GM19239 (cell line): ENCODE measurements at places on chromosomes 1 and 21.

- no peak for DNase-seq
Measured at GRCh38 chr1:28751315-28752060, 14.7 kb downstream of the YTHDF2 start.

DNA sequence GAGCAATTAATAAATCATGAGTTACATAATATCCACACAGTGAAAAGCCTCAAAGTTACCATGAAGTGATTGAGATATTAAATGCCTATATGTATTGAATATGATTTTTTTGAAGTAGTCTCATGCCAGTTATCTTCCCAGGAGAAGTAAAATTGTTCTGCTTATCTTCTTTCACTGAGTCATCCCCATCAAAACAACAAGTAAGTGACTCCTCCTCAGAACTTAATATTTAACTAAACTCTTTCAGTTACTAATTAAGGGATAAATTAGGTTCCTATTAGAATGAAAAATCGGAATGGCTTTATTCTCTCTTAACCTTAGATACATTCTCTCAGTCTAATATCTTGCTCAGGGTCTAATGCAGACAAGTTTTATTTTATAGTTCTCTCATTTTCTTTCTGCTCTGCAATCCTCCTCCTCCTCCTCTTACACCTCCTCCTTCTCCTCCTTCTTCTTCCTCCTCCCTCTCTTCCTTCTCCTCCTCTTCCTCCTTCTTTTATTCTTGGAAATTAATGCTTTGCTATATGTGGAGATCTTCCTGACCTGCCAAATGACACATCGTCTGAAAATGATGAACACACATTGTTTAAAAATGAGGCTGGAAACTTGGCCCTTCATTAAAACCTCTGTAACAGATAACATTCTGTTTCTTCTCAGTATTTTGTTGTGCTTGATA, 110.9 kb downstream of the RUNX1 start:
- DNase-seq: no peak

DNA sequence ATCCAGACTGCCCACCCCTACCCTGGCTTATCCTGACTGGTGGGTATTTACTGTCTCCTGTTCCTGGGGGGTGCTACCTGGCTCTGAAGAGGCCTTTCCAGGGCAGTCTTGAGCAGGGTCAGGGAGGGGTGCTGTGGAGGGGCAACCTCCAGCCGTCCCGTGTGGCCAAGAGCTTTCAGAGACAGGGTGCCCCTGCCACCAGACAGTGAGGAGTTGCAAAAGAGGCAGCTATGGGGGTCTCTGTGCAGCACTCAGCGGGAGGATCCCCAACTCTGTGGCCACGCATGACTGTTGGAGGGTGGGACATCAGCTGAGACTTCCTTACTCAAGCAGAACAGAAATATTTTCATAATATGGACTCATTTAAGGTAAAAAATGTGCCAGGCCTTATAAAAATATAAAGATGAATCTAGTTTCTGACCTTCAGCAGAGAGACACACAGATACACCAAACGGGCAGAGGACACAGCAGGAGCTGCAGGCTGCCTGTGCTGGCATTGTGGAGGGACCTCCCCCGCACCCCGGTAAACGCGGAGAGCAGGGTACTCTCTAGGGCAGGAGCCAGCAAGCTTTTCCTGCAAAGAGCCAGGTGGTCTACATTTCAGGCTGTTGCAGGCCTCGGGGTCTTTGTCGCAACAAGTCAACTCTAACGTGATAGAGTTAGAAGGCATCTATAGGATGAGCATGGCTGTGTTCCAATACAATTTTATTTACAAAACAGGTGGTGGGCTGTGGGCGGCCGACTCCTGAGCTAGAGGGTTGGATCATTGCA, 252.6 kb downstream of the RHOU start:
- no peak for DNase-seq

DNA sequence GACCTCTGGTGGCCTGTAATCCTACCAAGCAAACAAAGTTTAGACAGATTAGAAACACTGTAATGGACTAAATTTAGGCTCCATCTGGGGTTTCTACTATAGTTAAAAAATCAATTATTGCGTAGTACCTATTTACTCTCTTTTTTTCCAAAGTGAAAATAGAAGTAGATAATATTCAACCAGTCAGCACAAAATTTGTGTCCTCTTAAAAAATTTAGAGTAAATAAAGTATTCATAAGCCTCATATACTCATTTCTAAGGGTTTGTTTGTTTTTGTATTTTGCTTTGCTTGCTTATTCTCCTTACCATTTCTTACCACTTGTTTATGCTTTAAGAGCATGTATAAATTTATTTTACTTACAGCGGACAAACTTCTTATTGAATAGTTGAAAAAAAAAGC, 54.5 kb downstream of the NCAM2 start:
- DNase-seq: no peak

GRCh38 chr1:100811808-100812207, 82.8 kb downstream of the EXTL2 start:
- DNase-seq: no peak

GRCh38 chr1:167054946-167055630, 35.1 kb downstream of the GPA33 start:
- no peak for DNase-seq

- no peak for DNase-seq
Measured at GRCh38 chr1:182183606-182184005, 122.1 kb upstream of the ZNF648 start.

GRCh38 chr1:233575450-233575849, 38.5 kb upstream of the KCNK1 start:
- DNase-seq: no peak

- DNase-seq: no peak
Measured at GRCh38 chr1:212586206-212587015, 22.1 kb upstream of the ATF3 start.

DNA sequence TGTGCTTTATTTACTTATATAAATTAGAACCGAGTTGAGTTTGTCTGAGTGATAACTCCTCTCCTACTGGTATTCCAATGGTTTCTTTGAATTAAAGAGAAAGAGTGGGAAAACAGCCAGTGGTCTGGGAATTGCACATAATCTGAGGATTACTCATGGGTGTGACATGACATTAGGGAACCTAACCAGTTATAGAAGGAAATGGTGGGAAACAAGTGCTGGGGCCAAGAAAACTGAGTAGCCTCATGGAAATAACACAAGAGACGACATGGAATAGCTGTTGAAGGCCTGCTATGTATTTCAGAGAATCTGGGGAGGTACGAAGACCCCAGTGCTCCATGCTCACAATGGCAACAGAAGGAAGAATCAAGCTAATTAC, 41.8 kb upstream of the LRRC52 start:
- DNase-seq: no peak

DNA sequence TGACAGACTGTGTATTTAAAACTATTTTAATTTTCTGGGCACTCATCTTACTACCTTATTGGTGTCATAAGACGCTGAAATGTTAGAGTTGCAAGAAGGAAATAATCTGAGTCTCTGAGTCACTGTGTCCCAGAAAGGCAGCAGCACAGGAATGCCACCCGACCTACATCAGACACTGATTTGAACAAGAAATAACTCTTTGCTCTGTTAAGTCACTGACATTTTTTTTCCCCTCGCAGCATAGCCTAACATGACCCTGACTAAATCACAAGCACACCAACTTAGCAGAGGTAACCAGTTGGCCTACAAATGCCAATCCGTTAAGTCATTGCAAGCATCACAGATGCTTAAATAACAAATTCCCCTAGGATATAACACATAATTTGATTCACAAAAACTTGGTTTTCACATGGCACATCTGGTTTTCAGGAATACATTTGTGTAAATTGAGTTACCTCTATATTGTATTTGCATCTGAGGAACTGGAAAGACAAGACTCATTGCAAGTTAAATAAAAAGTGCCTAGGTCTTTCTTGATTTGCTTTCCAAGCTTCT, 349.1 kb downstream of the SEC16B start:
- DNase-seq: no peak

- no peak for DNase-seq
Measured at GRCh38 chr1:72288886-72289285, 6.5 kb upstream of the NEGR1 start.

DNA sequence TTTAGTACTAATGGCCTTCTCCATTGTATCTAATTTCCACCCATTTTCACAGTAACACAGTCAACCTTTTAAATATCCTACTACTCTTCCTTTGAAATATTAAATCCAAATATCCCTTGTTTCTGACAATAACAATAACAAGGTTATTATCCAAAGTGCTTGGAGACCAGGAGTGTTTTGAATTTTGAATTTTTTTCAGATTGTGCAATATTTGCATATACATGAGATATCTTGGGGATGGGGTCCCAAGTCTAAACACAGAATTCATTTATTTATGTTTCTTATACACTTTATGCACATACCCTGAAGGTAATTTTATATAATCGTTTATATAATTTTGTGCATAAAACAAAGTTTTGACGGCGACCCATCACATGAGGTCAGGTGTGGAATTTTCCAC, 17.5 kb downstream of the DMAP1 start:
- no peak for DNase-seq

DNA sequence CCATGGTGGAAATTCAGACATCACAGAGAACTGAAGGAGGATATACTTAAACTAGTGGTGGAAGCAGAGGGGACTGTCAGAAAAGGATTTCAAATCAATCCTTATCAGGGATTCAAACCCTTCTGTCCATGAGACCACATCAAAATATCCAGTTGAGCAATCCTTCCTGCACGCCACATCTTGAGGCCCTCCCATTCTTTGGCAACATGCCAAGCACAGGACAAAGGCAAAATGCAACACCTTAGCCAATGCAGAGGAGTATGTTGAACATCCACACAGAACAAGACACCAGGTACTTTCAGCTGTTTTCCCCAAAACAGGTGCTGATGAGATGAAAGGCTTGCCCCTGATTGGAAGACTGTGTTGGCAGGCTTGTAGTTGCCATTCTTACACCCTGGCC, 81.8 kb upstream of the PLXNA2 start:
- no peak for DNase-seq

GRCh38 chr21:29232530-29233255, 66.0 kb upstream of the BACH1 start:
- no peak for DNase-seq

- DNase-seq: no peak
Measured at GRCh38 chr1:70542030-70542429, 131.0 kb downstream of the CTH start.

GRCh38 chr1:102174259-102174863, 177.6 kb upstream of the OLFM3 start:
- DNase-seq: no peak

DNA sequence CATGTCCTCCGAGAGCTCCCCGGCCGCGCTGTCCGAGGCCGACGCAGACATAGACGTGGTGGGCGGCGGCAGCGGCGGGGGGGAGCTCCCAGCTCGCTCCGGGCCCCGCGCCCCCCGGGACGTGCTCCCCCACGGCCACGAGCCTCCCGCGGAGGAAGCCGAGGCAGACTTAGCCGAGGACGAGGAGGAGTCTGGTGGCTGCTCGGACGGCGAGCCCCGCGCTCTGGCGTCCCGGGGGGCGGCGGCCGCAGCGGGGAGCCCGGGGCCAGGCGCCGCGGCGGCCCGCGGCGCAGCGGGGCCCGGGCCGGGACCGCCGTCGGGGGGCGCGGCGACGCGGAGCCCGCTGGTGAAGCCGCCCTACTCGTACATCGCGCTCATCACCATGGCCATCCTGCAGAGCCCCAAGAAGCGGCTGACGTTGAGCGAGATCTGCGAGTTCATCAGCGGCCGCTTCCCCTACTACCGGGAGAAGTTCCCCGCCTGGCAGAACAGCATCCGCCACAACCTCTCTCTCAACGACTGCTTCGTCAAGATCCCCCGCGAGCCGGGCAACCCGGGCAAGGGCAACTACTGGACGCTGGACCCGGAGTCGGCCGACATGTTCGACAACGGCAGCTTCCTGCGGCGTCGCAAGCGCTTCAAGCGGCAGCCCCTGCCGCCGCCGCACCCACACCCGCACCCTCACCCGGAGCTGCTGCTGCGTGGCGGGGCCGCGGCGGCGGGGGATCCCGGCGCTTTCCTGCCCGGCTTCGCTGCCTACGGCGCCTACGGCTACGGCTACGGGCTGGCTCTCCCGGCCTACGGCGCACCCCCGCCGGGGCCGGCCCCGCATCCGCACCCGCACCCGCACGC, 547 bp downstream of the FOXD2 start:
- no peak for DNase-seq

DNA sequence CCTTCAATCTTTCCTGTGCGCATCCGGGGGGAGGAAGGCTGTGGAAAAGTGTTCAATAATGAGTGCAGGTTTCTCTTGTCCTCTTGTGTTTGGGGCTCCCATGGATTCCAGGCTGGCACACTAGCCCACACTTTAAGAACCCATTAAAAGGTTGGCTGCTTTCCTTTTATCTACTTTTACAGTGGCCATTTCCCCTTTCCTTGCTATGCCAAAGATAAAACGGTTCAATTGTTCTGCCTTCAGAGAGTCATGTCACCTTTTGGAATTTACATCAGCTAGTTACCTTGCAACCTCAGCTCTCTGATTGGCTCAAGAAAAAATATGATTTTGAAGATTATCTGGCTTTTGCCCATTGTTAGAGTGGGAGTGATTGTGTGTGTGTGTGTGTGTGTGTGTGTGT, 182.3 kb downstream of the SDCCAG8 start:
- no peak for DNase-seq
